Cerebellar cortex (tissue), 1 donor: ENCODE measurements at places on chromosomes 1 and 21.

- no peak for DNase-seq
Observed at GRCh38 chr1:64903593-64903992, 62.8 kb downstream of the JAK1 start.

GRCh38 chr1:171641076-171641864 lies 11.2 kb downstream of the MYOC start:
- DNase-seq, result no peak

- no peak for DNase-seq
Observed at GRCh38 chr1:183769956-183770815, 34.7 kb upstream of the RGL1 start.

DNA sequence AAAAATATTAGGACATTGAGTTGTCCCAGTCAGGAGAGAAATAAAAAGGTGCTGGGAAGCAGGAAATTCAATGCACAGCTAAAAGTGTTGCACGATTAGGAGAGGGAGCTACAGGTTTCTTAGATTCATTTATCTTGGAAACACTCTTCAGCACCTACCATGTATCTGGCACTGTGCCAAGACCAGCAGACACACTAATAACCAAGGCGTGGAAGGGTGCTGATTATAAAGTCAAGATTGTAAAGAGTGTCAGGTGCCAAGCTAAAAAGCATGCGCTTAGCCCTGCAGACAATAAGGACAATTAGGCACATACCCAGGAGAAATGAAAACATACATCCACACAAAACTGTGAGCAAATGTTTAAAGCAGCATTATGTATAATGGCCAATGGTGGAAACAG lies 129.9 kb downstream of the DSCAM start:
- DNase-seq, result no peak

- peak; percentile 5 for DNase-seq
Observed at GRCh38 chr1:216055004-216055403, 368.2 kb downstream of the USH2A start.

DNA sequence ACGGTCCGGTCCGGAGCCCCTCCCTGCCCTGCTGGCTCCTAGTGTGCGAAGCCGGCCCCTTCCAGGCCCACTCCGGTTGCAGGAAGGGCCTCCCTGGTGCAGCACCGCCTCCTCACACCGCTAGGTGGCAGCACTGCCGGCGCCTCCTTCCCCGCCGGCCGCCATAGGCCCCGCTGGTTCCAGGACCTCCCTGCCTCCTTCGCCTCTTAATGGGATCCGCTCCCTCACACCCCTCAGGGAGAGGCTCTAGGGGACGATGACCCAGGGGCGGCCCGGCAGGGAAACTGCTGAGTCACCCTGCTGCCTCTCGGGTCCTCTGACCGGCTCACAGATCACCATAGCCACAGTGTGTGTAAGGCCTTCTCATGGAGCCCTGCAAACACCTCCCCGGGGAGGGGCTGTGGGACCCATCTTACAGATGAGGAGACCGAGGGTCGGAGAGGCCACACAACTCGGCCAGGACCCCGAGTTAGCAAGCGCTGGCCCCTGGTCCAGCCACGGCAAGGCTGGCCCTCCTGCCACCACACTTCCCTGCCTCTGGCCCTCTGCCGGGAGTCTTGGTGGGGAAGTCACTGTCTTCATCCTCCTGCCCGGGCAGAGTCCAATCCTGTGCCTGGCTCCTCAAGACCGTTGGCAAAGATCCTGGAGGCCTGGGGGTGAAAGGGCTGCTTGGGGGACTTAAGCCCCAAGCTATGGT lies 1.6 kb upstream of the AJAP1 start:
- peak; percentile 22 for DNase-seq

DNA sequence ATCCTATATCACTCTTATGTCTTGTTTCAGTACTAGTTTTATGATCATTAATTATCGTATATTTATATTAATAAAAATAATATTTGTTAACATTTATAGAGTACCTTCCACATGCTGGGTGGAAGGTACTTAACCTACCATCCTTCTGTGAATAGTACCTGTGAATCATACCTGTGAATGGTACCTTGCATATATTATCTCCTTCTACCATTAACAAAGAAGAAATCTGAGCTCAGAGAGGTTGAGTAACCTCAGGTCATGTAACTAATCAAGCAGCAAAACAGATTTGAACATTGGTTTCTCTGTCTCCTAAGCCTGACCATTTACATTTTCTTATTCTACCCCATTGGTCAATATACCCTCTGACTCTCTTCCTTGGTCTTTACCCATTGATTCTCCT lies 174.4 kb upstream of the UBE2U start:
- DNase-seq, result no peak

GRCh38 chr1:159250638-159251216 lies 46.1 kb downstream of the ACKR1 start:
- DNase-seq, result no peak

DNA sequence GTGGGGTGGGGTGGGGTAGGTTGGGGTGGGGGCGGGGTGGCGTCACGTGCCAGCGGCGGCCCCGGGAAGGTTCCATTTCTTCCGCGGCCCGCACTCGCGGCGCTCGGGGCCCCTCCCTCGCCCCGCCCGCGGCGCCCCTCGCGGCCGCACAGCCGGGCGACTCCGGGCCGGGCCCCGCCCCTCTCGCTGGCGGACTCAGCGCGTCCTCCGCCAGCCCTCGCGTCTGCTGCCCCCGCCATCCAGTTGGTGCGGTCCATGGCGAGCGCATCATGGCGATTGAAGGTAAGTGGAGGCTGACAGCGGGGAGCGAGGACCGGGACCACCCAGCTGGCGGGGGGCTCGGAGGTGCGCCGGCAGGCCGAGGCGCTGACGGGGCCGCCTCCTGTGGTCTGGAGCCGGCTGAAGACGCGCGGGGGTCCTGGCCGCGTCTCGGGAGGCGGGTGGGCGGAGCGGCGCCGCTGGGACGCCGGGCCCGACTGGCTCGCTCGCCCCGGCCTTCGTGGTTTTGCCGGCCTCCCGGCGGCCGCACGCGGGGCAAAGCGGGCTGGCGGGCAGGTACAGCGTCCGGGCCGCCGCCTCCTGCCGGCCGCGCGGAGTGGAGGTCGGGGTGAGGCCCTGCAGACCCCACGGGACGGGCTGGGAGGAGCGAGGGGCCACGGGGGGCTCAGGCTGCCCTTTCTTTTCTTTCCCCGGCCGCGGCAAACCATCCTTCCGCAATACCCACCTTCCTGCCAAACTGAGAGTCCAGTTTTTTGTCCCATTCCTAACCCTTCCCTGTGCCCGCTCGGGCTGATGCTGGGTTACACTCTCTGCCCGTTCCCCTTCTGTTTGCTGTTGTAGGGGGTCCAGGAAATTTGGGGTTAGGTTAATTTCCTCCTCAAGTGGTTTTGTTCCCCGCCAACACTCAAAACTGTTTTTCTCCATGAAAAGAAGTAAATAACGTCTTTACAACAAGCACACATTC lies at the start of gene SYT14:
Gene SYT14, plus strand, starts transcription at position 222 of the 964 bp plus-strand sequence. Its CDS starts 48 bp downstream, at position 270.
- peak; percentile 82 for DNase-seq

DNA sequence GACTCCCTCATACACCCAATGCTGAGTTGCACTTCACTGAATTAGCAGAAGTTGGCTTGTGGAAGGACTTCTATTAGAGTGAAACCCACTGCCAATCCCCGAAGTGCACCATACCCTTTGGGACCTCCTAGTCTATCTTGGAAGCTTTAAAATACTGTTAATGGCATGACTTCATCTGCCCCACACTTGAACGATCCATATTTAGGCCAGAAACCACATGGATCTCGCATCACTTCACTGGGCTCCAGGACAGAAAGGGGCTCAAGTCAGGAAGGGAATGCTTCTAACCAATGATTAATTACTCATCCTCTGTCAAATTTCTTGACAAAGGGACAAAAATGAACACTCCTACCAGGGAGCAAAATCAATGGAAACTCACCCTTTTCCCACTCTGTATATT lies 69.1 kb downstream of the BCAR3 start:
- no peak for DNase-seq

GRCh38 chr21:42829417-42829816 lies 49.9 kb downstream of the WDR4 start:
- DNase-seq, result no peak

DNA sequence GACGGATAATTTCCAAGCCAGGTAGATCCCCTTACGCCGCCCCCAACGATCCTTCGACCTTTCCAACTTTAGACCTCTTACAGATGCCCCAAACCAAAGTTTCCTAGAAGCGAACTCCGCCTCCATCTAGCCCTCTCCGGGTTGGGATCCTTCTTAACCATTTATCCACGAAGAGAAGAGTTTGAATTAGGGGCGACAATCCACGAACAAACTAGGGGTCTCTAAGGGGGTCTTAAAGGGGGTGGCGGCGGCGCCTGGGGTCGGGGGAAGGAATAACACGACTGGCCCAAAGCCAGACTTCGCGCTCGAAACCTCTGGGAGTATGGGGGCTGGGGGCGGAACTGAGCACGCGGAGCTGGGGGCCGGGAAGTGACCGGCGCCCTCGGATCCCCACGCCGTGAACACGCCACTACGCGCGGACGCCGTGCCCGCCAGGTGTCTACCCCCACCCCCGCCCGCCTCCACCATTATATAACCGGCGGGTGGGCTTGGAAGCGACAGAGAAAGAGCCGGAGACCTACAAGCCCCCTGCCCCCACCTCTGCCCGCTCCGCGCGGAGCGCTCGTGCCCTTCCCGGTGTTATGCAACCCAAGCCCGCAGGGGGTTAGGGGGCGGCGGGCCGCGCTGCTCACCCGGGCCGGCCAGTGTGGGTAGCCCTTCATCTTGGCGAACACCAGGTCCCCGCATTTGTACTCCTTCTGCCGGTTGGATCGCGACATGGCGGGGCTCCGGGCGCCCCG lies 594 bp downstream of the HDGF start:
- DNase-seq, result peak; percentile 22

GRCh38 chr1:185406006-185406690 lies 89.1 kb upstream of the IVNS1ABP start:
- no peak for DNase-seq

GRCh38 chr1:211333906-211334305 lies 7.3 kb downstream of the TRAF5 start:
- no peak for DNase-seq

DNA sequence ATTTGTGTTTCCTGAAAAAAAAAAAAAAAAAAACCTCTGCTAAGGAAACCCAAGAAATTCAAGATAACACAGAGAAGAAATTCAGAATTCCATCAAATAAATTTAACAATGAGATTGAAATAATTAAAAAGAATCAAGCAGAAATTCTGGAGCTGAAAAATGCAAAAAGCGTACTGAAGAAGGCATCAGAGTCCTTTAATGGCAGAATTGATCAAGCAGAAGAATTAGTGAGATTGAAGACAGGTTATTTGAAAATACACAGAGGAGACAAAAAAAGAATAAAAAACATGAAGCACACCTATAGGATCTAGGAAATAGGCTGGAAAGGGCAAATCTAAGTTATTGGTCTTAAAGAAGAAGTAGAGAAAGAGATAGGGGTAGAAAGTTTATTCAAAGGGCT lies 38.2 kb downstream of the NME7 start:
- no peak for DNase-seq

DNA sequence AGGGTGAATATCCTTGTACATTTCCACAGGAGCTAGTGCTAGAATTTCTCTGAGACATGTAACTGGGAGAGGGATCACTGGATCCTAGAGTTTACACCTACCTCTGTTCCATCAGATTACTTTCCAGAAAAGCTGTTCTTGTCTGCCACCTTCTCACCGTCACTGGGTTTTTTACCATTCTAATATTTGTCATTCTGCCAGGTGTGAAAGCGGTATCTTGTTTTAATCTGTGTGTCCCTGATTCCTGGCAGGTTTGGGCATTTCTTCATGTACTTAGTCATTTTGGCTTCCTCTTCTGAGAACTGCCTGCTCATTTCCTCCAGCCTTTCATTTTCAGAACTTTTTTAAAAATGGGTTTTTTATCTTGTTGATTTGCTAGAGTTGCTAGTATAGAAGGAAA lies 5.1 kb downstream of the PMF1 start:
- no peak for DNase-seq
